ENCODE measurements at places on chromosomes 1 and 21. TPM values are rescaled to one million over a fixed set of nuclear protein-coding genes. Genes with fewer than 3 reads are reported as not detected.
A peak's percentile ranks its signal among the peaks of the same experiment; 100 is the strongest.

DNA sequence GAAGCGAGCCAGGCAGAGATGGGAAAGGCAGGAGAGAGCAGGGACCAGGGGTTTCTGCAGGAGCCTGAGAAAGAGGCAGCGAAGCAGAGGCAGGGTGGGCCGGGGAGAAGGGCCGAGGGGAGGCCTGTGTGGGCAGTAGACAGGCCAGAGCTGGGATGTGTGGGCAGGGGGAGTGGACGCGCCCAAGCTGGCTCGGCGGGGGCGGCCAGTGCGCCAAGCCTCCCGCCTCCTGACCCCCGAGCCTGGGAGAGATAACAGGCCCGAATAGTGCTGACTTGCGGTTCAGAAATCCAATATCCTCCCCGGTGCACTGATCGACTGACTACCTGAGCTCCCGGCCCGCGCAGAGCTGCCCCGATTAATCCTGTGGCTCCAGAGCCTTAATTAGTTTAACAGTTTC, 41.9 kb downstream of the AHDC1 start:
- no peak for DNase-seq

DNA sequence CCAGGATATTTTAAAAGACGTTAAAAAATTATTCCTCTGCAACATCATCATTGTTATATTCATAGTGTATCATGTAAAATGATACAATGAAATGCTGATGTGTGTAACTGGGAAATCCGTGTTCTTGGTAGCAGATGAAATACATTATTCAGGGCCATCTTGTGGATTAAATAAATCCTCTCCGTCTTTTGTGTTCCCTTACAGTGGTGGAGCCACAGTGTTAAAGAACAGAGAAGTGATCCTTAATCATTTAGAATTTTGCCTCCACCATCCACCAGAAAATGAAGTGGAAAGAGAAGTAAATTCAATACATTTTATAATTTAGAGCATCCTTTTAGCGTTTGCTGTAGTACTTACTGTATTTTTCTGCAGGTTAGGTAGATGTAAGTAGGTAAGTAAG, 1.3 kb downstream of the DYRK3 start:
- DNase-seq = no peak

DNA sequence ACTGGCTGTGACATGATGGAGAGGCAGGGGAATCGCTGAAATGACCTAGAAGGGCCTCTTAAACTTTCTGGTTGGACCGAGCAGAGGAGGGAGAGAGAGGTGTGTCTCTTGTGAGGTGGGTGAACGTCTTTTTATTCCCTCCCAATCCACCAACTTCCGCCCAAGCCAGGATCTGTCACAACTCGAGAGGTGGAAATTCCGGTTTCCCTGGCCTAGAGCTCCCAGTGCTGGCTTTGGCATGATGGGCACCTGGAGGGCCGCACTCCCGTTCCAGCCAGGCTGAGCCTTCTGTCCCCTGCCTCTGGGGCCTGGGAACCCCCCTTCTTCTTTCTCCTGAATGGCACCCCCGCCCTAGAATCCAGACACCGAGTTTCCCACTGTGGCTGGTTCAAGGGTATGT, at the start of gene SEMA4A:
TSS of gene SEMA4A (plus strand) at position 224 of the 400 bp plus-strand sequence. CDS start 994 bp downstream, outside the sequence.
- DNase-seq = peak; percentile 87

GRCh38 chr1:6674771-6675170, 26.8 kb downstream of the DNAJC11 start:
- DNase-seq = no peak

GRCh38 chr1:205430696-205431305, 8.9 kb upstream of the LEMD1 start:
- no peak for DNase-seq

The AMY2A gene
- not detected for total RNA-seq

DNA sequence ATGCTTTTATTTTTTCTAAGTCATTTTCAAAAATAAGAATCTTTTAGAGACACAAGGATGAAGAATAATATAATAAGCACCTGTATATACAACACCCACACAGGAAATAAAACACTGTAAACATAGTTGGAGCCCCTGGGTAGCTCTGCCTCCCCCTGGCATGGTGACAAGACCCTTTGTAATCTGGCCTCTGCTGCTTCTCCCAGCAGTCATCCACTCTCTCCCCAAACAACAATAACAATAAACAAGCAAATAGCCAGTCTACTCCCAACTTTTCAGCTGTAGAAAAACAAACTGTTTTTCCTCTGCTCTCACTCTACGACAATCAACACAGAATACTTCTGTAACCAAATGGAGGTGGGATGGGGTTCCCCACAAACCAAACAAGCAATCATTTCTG, 110.1 kb downstream of the CSMD2 start:
- no peak for DNase-seq

The LPAR3 gene
- total RNA-seq = 20.8 TPM

The CYYR1 gene
- 27.6 TPM for total RNA-seq

GRCh38 chr1:7535934-7536878, 234.9 kb upstream of the VAMP3 start:
- DNase-seq = no peak

GRCh38 chr1:150576367-150576711, 3.1 kb downstream of the MCL1 start:
- DNase-seq = no peak

- no peak for DNase-seq
Observed at GRCh38 chr1:54109129-54110090, 43.4 kb downstream of the CDCP2 start.

GRCh38 chr1:4085546-4085945, 185.5 kb upstream of the C1orf174 start:
- DNase-seq = no peak

The ADAM30 gene
- total RNA-seq = not detected

The PODN gene
- total RNA-seq = 20.9 TPM
